A673 (cell line): ENCODE measurements at places on chromosomes 2 and 18. TPM values are rescaled to one million over a fixed set of nuclear protein-coding genes. Genes with fewer than 3 reads are reported as not detected.

- H3K36me3 ChIP-seq, result no peaks in the 10 kb centered on the region
- no peak overlapping the region for H3K4me3 ChIP-seq
- no peak for DNase-seq
- no peak overlapping the region for H3K27ac ChIP-seq
- H3K27me3 ChIP-seq, result no peaks in the 10 kb centered on the region
- H3K4me1 ChIP-seq, result peaks cover 3% of the 10 kb centered on the region
These were observed 249.4 kb downstream of the LOXHD1 start for GRCh38 chr18:46407486-46408166.

The TMEM198 gene
- total RNA-seq, result 4.6 and 7.6 TPM in 2 replicates

The LYPD6B gene
- total RNA-seq, result not detected in 2 replicates

DNA sequence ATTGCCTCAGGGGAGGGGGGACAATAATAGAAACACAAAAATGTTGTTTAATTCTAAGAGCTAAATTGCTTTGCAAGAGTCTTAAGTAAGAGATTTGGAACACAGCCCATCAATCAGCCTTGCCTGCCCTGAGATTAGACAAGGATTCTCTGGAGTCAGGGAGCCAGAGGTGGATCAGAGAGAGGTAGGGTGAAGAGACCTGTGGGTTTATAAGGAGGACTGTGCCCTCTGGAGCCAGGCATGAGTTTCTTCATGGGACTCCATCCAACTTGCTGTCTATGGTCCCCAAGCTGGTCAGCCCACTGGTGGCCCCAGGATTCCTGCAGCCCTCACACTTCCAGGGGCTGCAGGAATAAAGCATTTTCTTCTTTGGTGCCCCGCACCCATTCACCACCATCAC, 139.3 kb downstream of the ALK start:
- no peaks in the 10 kb centered on the region for H3K36me3 ChIP-seq
- H3K27me3 ChIP-seq, result no peaks in the 10 kb centered on the region
- H3K4me3 ChIP-seq, result no peak overlapping the region
- no peaks in the 10 kb centered on the region for H3K4me1 ChIP-seq
- H3K27ac ChIP-seq, result no peak overlapping the region

GRCh38 chr18:23757437-23757733, 68.1 kb downstream of the LAMA3 start:
- H3K27ac ChIP-seq, result no peak overlapping the region
- H3K4me3 ChIP-seq, result no peak overlapping the region
- no peaks in the 10 kb centered on the region for H3K4me1 ChIP-seq
- no peaks in the 10 kb centered on the region for H3K27me3 ChIP-seq

DNA sequence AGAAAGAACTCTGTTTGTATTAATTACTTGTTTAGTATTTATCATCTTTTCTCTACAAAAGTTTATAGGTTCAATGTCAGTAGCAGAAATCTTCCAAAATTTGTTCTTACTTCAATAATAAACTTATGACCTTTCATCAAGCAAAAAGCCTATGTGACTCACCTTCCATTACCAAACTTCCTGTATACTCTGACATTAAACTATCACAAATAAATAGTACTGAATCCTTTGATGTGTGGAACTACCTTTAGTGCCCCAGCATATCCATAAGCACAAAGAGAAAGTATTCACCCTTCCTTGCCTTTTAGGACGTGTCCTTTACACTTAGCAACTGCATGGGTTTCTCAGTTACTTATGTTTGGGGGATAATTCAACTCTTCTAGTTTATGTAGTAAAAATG, 166.0 kb downstream of the EHBP1 start:
- peaks cover 5% of the 10 kb centered on the region for H3K36me3 ChIP-seq
- no peaks in the 10 kb centered on the region for H3K4me1 ChIP-seq
- DNase-seq, result no peak
- H3K4me3 ChIP-seq, result no peak overlapping the region
- H3K27ac ChIP-seq, result no peak overlapping the region

- no peak overlapping the region for H3K4me3 ChIP-seq
- DNase-seq, result no peak
- H3K36me3 ChIP-seq, result no peaks in the 10 kb centered on the region
- H3K27me3 ChIP-seq, result peaks cover 57% of the 10 kb centered on the region
These were observed 3.6 kb downstream of the LRRTM1 start for GRCh38 chr2:80300954-80301353.

The NAT8 gene
- total RNA-seq, result not detected in 2 replicates
